Activated T-helper 2 cell treated with anti-CD3 and anti-CD28 coated beads, Interferon-gamma antibody, Interleukin-2, Interleukin-4, amounts not matched to agents 10 μg/mL and 5 μg/mL and 100 μg/mL, durations not matched to agents 14 hours and 24 hours and 36 hours (primary cell): ENCODE measurements at places on chromosomes 12 and 14. TPM values are rescaled to one million over a fixed set of nuclear protein-coding genes. Genes with fewer than 3 reads are reported as not detected.

Gene TMEM63C
- 0.53 and 1.0 TPM in 2 replicates for total RNA-seq

- H3K36me3 ChIP-seq, result peaks cover 26% of the 10 kb centered on the region
- peaks cover 34% of the 10 kb centered on the region for H3K4me1 ChIP-seq
- DNase-seq, result no peak
Observed at GRCh38 chr14:54901380-54902142, 1.1 kb downstream of the GCH1 start.

DNA sequence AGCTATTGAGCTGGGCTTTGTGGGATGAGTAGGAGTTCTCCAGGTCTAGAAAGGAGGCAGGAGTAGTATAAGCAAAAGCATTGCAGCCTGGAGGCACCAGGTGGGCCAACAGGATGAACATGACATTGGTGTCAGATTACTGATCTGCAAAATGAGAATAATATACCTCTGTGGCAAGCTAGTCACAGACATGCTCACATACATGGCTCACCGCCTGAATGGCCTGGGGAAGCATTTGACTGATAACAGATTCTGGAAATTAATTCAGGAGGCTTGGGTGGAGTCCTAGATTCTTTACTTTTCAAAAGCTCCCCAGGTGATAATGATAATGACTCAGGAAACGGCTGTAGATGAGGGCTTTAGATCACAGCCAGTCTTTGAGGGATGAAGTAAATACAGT, 709 bp downstream of the TCL1B start:
- H3K36me3 ChIP-seq, result no peaks in the 10 kb centered on the region
- DNase-seq, result no peak
- no peaks in the 10 kb centered on the region for H3K4me1 ChIP-seq
- H3K27ac ChIP-seq, result no peak overlapping the region
- peaks cover 4% of the 10 kb centered on the region for H3K27me3 ChIP-seq

- H3K36me3 ChIP-seq, result no peaks in the 10 kb centered on the region
- no peak overlapping the region for H3K27ac ChIP-seq
- no peak for DNase-seq
- H3K4me3 ChIP-seq, result no peak overlapping the region
- H3K27me3 ChIP-seq, result no peaks in the 10 kb centered on the region
- H3K4me1 ChIP-seq, result no peaks in the 10 kb centered on the region
Observed at GRCh38 chr12:21786041-21786531, 11.6 kb upstream of the KCNJ8 start.

DNA sequence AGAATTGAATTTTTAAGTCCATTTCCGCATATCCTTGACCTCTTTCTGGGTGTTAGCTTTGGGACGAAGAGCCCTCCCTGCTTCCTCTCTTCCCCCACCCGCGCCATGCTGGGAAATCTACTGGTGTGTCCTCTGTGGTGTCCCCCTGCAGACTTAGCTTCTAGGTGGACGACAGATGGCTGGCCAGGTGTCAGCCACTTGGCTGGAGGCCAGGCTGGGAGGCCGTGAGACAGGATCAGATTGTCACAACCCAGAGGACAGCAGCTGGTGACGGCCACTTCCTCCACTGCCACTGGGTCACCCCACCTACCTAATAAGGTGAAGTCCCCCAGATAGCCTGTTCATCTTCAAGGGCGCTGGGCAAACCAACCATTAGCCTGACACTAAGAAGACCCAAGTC, 13.3 kb upstream of the DTX1 start:
- DNase-seq, result no peak
- no peaks in the 10 kb centered on the region for H3K36me3 ChIP-seq
- H3K4me3 ChIP-seq, result no peak overlapping the region

DNA sequence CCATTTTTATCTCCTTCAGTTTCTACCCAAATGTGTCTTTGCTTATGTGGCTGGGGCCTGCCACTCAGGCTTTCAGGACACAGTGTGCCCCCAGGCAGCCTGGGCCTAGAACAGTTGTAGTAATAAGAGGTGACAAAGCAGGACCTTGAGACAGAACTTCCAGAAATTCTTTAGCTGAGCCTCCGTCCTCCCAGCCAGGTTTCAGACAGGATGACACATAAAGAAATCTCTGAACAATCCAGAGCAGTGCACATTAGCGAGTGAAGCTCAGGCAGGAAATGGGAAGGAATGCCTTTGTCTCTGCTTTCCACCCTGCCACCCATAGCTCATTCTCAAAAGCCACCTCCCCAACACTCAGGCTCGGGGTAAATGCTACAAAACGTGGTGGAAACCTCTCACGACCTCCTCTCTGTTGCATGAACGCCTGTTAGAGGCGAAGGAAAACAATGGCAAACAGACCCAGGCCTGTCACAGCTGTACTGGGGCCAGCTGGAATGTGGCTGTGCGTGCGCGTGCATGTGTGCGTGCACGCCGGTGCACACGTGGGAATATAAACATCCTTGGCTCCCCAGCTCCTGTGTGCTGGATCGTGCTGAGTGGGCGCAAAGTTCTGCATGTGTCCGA, 286.7 kb downstream of the ZFP36L1 start:
- H3K36me3 ChIP-seq, result no peaks in the 10 kb centered on the region
- no peak for DNase-seq
- H3K27ac ChIP-seq, result no peak overlapping the region
- H3K27me3 ChIP-seq, result no peaks in the 10 kb centered on the region
- H3K4me1 ChIP-seq, result peaks cover 20% of the 10 kb centered on the region
- no peak overlapping the region for H3K4me3 ChIP-seq

DNA sequence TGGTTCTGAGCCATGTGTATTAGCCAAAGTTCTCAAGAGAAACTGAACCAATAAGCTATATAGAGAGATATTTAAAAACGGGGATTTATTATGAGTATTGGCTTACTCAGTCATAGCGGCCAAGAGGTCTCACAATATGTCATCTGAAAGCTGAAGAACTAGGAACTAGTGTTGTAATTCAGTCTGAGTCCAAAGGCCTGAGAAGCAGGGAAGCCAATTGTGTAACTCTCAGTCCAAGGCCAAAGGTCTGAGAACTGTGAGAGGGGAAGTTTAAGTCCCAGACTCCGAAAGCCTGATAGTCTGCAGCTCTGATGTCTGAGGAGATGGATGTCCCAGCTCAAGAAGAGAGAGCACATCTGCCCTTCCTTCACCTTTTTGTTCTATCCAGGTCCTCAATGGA, 344.8 kb upstream of the USP15 start:
- no peaks in the 10 kb centered on the region for H3K4me1 ChIP-seq
- H3K27ac ChIP-seq, result no peak overlapping the region
- H3K27me3 ChIP-seq, result no peaks in the 10 kb centered on the region
- H3K4me3 ChIP-seq, result no peak overlapping the region
- H3K36me3 ChIP-seq, result no peaks in the 10 kb centered on the region

DNA sequence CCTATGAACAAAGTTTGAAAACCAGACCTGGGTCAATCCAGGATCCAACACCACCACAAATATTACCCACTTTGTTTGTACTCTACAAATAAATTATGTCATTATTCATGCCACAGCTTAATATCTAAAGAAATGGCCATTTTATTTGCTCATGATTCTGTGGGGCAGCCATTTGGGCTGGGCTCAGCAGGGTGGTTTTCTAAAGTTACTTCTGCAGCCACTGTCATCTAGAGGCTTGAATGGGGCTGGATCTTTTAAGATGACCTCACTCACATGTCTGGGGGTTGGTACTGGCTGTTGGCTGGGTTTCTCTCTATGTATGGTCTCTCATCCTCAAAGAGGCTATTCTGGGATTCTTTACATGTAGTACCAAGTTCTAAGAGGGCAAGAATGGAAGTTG, 96.2 kb downstream of the VCPKMT start:
- peaks cover 32% of the 10 kb centered on the region for H3K4me1 ChIP-seq
- no peak overlapping the region for H3K27ac ChIP-seq
- H3K27me3 ChIP-seq, result no peaks in the 10 kb centered on the region
- no peak for DNase-seq
- H3K4me3 ChIP-seq, result no peak overlapping the region
- peaks cover 57% of the 10 kb centered on the region for H3K36me3 ChIP-seq

Gene PRICKLE1
- 0.05 TPM in 1 of 2 replicates, not detected in the other for total RNA-seq

Gene TMEM229B
- total RNA-seq, result 0.71 and 0.75 TPM in 2 replicates

- no peaks in the 10 kb centered on the region for H3K27me3 ChIP-seq
- peaks cover 76% of the 10 kb centered on the region for H3K36me3 ChIP-seq
- DNase-seq, result peak; percentile 66
- H3K4me3 ChIP-seq, result peak overlapping the region; percentile 77
- H3K4me1 ChIP-seq, result peaks cover 83% of the 10 kb centered on the region
- peak overlapping the region; percentile 99 for H3K27ac ChIP-seq
Observed at GRCh38 chr14:89276424-89276975, 140.5 kb downstream of the FOXN3 start.

DNA sequence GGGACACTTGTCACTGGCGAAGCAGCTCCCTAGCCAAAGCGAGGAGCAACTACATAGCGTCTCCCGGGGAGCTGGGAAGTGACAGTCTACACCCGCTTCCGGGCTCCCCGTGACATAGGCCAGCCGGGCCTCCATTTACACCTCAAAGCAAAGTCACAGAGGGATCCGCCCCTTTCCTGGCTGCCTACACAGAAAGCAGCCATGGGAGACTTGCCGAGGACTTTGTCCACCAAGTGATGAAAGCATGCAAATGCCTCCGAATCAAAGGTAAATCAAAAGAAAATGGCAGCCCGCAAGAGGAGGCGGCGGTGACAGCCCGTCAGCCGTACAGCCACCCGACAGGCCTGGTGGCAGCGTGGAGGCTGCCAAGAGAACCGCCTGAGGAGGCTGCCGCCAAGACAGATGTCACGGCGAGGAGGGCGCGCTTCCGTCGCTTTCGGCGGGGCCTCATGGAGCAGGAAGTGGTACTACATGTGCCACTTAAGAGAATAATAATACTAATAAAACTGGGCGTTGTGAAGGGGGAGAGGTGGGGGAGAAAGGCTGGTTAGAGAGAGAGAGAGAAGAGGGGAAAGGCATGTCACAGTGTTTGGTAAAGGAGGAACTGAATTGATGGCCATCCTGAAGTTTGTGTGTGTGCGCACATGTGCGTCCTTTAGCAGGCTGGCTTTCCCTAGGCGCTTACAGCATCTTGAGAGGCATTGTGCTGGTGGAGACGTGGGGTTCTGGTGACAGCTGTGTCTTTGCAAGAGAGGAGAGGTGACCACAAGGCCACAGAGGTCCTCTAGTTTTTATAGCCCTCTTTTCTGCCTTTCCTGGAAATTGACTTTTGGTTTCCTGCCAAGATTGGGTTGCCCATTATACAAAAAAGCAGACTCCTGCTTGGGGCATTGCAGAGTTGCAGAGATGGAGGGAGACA, 661.7 kb downstream of the VRK1 start:
- peaks cover 78% of the 10 kb centered on the region for H3K36me3 ChIP-seq
- H3K4me3 ChIP-seq, result peak overlapping the region; percentile 84
- peak overlapping the region; percentile 97 for H3K27ac ChIP-seq
- H3K4me1 ChIP-seq, result peaks cover 59% of the 10 kb centered on the region
- DNase-seq, result peak; percentile 81

DNA sequence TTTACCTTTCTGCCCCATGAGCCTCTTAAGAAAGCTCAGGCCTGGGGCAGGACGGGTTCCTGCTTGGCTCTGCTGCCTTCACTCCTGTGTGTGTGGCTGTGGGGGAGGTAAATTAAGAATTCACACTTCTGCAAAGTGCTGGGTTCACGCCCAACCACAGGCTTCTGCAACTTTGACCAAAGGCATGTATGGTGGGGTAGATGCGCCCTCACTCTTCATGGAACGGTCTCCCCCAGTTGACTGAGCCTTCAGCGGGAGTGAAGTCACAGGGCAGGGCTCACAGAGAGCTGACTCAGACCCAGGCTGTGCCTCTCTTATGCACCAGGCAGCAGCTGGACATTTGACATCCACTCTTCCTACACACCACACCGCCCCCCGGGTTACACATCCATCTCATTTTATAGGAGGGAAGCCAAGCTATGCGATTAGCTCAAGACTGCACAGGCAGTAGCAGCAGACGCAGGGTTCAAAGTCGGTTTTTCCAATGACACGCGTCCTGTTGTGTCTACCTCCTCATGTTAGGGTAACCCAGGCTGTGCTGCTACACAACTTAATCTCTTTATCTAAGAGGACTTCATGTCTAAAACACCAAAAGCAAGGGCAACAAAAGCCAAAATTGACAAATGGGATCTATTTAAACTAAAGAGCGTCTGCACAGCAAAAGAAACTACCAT, 15.4 kb upstream of the BCL11B start:
- no peak overlapping the region for H3K27ac ChIP-seq
- no peaks in the 10 kb centered on the region for H3K36me3 ChIP-seq
- peak overlapping the region; percentile 17 for H3K4me3 ChIP-seq
- no peak for DNase-seq
- peaks cover 14% of the 10 kb centered on the region for H3K4me1 ChIP-seq
- H3K27me3 ChIP-seq, result peaks cover 2% of the 10 kb centered on the region

DNA sequence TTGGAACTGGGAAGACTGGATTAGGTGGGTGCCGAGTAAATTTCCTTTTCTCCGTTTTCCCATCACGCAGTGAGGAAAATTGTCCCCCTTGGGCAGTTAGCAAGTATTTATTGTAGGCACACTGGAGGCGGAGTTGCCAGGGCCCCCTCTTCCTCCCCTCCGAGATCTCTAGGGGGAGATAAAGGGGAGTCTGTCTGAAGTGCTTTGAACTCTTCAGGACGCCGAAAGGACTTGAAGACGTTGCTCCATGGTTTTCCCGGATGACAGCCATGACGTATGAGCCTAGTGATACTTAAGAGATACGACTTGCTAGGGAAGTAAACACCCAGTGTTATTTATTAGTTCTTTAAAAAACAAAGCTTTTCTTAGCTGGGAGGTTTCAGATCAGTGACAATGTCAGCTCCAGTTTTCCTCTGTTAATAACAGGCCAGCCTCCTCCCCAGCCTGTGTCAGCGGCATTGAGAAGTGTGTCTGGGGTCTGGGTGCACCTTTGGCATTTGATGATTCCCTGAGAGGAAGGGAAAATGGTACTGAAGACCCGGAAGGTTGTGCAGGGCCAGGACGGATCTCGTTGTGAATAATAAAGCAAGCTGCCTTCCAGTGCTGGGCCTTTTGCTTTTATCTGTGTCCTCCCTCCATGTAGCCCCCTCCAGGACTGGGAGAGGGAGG, 78.7 kb downstream of the TSPAN9 start:
- peaks cover 13% of the 10 kb centered on the region for H3K27me3 ChIP-seq
- DNase-seq, result no peak
- no peaks in the 10 kb centered on the region for H3K36me3 ChIP-seq
- no peak overlapping the region for H3K4me3 ChIP-seq
- no peaks in the 10 kb centered on the region for H3K4me1 ChIP-seq

- H3K36me3 ChIP-seq, result no peaks in the 10 kb centered on the region
- H3K27ac ChIP-seq, result no peak overlapping the region
- peaks cover 9% of the 10 kb centered on the region for H3K27me3 ChIP-seq
- no peak overlapping the region for H3K4me3 ChIP-seq
- DNase-seq, result no peak
- H3K4me1 ChIP-seq, result no peaks in the 10 kb centered on the region
Observed at GRCh38 chr12:46020768-46021167, 30.4 kb upstream of the SCAF11 start.

GRCh38 chr14:36647417-36647823, 14.2 kb upstream of the PAX9 start:
- no peaks in the 10 kb centered on the region for H3K36me3 ChIP-seq
- no peak overlapping the region for H3K27ac ChIP-seq
- peaks cover 61% of the 10 kb centered on the region for H3K27me3 ChIP-seq
